NCI-H1048 (cell line): ENCODE measurements at places on chromosomes 4 and X.

- no peak for DNase-seq
Measured at GRCh38 chr4:7150036-7150635, 42.2 kb upstream of the SORCS2 start.

DNA sequence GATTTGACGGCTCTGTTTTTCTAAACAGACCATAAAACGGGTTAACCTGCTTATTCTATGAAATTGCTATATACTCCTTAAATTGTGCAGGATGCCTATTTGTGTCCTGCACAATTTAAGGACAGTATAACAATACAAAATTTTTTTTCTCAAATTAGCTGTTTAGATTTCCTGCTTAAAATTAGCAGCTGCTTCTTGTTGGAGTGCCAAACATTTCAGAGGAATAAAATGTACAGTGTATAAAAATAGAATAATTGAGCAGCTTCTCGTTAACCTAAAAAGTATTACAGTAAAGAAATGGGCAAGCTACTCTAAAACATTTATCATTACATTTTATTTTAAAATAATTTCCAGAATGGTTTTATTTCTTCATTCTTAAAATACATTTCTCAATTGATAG is 100.5 kb downstream of the PPA2 start:
- DNase-seq, result no peak

- DNase-seq, result no peak
Measured at GRCh38 chr4:12393631-12394262, 965.1 kb upstream of the HS3ST1 start.

DNA sequence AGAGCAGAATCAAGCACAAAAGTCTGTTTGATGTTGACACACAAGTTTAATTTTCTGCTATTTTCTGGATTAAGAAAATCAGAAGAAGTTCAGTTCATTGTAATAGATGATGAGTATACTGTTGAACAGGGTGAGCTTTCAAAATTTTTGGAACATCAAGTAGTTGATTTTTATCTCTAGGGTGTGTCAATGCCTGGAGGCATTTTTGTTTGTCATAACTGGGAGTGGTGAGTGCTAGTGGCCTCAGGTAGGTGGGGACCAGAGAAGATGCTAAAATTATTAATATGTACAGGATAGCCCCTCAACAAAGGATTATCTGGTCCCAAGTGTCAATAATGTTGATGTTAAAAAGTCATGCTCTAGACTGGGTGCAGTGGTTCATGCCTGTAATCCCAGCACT is 279.7 kb upstream of the GNPDA2 start:
- DNase-seq, result no peak

GRCh38 chr4:82430964-82431745 is 765 bp downstream of the ENOPH1 start:
- no peak for DNase-seq

DNA sequence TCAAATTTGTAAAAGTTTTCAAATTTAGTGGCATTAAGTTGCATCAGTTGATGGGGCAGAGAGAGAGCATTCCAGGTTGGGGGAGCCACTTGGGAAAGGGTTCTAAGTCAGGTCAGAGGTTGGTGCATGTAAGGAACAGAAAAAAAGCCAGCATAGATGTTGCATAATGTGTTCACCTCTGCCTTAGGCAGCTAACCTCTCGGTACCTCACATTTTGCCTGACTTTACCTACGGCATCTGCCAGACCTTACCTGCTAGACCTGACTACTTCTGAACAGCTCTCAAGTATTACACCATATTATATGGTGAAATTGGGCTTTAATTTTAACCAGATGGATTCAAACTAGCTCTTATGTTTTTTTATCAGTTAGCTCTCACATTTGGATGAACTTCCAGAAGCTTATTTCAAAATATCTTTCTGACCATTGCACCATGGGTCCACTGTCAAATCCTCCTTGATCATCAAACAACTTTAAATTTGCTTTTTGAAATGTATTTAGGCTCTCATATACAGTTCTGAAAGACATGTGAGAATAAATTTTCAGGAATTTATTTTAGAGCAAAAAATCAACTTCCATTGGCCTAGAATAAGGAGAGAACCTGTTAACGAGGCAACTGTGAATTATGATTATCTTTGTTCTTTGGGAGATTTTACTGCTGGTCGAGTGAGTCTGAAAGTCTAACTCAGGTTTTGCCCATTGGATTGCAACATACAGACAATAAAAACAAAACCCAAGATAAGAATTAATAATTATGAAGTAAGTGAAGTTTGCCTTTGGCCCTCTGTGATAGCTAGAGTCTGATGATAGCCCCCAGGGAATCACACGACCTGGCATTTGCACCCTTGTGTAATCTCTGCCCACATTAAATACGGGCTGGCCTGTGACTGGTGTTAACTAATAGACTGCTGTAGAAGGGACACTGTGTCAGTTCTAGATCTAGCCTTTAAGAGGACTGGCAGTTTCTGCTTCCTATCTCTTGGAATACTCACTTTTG is 7.6 kb upstream of the CXorf66 start:
- no peak for DNase-seq

GRCh38 chrX:45309096-45309495 is 108.4 kb upstream of the DIPK2B start:
- no peak for DNase-seq

DNA sequence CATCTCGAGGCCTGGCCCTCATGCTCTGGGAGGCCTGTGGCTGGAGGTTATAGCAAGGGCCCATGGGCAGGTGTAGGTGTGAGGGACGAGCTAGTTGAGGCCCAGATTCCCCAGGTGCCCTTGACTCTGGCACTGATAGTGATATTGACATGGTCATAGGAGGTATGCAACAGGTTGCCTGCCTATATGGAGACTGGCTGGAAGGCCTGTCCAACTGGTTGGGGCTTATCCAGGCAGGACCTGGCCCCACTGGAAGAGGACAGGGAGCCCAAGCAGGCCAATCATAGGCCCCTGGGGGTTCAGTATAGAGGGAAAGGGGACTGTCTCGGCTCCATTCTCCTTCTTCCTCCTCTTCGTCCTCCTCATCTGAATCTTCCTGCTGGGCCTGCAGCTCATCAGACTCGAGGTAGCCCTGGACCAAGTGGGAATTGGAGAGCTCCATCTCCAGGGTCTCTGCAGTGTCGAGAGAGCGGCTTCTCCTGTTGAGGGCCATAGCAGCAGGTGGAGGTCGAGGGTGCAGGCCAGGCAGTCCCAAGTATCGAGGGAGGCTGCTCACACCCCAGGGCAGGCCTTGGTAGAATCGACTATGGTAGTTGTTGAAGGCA is 15.3 kb downstream of the AMER1 start:
- DNase-seq, result no peak

- no peak for DNase-seq
Measured at GRCh38 chrX:54944816-54945215, 24.2 kb downstream of the TRO start.

DNA sequence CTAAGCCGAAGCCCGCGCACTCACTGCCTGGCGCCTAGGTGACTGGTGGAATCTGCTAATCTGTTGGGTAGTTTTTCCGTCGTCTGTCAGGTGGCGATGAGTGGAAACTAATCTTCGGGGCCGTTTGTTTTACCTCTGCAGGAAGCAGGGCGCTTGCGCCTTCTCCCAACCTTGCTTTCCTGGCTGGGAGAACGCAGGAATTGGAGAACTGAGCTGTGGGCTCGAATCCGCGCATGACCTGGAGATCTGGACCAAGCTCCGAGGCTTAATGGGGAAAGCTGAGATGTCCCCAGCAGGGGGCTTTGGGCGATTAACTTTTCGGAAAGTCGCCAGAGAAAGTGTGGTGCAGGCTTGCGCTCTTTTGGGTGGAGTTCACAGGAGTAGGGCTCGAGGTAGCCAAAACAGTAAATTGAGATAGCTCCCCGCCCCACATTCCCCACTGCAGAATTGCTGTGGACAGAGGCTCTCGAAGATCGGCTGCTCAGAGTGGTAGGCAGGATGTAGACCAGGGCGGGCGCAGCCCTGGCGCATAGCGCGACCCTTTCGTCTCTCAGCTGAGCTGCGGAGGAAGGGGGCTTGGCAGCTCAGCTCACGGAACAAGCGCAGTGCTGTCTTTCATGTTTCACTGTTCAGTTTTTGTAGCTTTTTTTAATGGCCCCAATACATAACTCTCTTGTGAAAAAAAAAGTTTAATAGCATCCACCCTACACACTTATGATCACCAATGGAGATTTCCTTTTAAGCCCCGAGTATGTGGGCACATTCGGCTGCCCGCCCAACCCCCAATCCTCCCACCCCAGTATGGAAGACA is 2.7 kb upstream of the FGF5 start:
- no peak for DNase-seq

GRCh38 chr4:67048530-67048929 is 496.8 kb downstream of the CENPC start:
- DNase-seq, result no peak

DNA sequence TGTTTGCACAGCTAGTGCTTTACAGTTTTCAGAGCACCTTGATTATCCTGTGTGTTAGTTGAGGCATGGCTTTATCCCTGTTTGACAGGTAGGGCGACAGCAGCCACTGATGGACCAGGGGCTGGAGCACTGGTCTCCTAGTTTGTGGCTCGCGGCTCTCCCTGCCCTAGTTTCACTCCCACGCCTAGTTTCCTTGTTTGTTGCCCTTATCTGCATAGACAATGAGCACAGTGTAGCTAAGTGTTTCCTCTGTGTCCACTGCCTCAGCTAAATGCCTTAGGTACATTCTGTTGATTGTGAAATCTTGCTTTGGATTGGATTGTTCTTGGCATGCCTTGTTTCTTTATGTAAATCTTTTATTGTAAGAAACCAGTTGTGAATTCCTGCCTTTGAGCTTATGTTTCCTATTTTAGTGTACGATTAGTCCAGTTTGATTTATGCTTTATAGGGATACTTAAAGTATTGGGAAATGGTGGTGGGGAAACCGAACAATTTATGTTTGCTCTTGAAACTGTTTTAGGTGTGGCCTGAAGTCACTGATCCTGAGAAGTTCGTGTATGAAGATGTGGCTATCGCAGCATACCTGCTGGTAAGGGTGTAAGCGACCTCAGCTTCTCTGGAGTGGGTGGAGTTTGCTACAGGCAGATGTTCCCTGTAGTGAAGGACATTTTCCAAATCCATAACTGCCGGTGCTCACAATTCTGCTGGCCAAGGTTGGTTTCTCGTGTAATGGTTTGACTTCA is 11.0 kb downstream of the TRMT44 start:
- DNase-seq, result no peak

GRCh38 chr4:122053186-122053585 is 98.9 kb upstream of the BLTP1 start:
- DNase-seq, result no peak

GRCh38 chr4:115213716-115214115 is 100.3 kb upstream of the NDST4 start:
- DNase-seq, result no peak
